AG08396 (cell line): ENCODE measurements at places on chromosomes 12 and 14.

GRCh38 chr12:64395739-64396138, 5.2 kb upstream of the C12orf56 start:
- no peak for DNase-seq

GRCh38 chr14:40003773-40004172, 571.5 kb upstream of the FBXO33 start:
- DNase-seq: no peak

- DNase-seq: no peak
These were observed 15.7 kb downstream of the CLEC4C start for GRCh38 chr12:7731486-7731885.

GRCh38 chr12:102879144-102879763, 37.8 kb downstream of the PAH start:
- peak; percentile 26 for DNase-seq

GRCh38 chr12:104485651-104486362, 29.1 kb downstream of the CHST11 start:
- no peak for DNase-seq

DNA sequence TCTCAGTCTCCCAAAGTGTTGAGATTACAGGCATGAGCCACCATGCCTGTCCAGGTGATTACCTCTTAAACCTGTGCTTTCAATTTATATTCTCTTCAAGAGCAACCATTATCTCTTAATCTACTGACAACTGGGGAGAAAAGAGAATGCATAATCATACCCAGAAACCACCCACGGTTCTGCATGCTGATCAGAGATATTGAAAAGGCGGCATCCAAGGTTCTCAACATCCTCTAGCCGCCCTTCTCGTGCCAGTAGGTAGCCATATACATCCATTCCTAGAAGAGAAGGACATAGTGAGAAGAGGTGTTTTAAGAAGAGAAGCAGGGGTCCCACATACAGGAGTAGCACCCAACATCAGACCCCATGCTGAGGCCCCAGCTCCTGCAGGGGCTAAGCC, 20.8 kb downstream of the ANAPC7 start:
- DNase-seq: no peak

DNA sequence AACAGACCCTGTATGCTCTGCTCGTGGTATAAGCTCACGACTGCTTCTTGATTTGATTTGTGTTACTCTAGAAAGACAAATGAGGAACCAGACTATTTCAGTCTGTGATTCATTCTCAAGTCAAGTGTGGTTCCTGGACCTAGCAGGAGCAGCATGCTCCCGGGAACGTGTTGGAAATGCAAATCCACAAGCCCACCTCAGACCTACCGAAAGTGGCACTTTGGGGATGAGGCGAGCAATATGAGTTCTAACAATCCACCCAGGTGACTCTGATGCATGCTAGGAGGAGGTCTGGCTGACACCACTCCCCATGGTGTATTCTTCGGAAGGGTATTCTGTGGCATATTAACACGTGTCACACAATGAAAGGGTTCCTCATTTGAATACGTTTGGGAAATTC, 59.5 kb upstream of the TMX1 start:
- no peak for DNase-seq

- no peak for DNase-seq
These were observed 37.3 kb upstream of the CAPRIN2 start for GRCh38 chr12:30792085-30792484.

DNA sequence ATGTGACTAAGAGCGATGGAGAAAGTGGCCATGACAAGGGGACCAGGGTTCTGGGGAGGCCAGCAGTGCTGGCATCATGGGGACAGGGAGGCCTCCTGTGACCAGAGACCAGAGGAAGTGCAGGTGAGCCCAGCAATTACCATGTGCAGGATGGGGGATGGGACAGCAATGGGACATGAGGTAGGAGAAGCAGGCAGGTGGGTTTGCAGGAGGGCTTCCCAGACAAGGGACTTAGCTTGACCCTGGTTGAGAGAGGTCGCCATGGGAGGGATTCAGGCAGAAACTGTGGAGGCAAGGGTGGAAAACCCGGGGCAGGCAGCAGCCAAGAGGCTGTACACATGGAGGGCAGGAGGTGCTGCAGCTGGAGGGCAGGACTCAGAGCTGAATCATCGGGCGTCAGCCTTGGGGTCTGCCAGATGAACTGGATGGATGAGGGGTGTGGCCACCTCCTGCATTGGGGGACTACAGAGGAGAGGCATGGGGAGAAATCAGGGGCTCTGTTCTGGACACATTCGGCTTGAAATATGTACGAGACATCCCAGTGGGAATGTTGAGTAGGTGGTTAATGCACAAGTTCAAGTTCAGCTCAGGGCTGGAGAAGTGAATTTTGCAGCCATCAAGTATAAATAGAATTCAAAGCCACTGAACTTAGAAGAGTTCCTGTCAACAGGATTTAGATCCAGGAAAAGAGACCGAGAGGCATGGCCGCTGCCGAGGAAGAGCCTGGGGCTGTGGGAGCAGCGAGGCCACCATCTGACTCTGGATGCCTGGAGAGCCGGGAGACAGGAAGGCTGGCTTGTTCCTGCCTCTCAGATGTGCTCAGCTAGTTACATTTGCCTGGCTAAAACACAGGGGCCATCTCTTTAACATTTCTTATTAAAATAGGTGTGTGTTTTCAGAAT, 36.6 kb downstream of the SFSWAP start:
- DNase-seq: no peak

DNA sequence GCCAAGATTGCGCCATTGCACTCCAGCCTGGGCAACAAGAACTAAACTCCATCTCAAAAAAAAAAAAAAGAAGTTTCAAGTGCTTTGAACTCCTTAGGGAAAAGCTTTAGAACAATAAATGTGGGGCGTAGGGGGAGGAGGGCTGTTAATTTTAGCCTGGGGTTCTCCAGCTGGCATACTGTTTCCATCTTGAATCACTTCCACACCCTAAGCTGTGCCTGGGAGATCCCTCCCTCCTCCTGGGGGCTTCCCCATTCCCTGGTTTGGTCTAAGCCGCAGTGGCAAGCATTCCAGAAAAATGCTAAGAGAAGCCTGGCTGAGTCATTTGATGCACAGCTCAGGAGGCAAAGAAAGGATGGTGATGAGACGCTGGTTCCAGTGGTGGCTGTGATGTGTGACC, 2.3 kb upstream of the ZNF384 start:
- DNase-seq: no peak

DNA sequence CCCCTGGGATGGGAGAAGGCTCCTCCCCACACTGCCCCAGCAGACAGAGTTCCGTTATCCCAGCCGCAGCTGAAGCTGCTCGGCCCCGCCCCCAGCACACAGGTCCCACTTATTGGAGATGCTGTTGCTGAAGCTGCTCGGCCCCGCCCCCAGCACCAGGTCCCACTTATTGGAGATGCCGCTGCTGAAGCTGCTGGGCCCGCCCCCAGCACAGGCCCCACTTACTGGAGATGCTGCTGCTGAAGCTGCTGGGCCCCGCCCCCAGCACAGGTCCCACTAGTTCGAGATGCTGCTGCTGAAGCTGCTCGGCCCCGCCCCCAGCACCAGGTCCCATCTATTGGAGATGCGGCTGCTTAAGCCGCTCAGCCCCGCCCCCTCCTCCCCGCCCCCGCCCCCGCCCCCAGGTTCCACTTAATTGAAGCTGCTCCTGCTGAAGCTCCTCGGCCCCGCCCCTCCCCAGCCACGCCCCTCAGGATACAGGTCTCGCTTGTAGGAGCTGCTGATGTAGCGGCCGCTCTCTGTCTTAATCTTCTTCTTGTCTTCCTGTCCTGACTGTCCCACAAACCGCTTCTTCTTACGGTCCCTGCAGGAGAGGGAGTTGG, 12.0 kb downstream of the CFAP73 start:
- DNase-seq: no peak

- peak; percentile 44 for DNase-seq
These were observed 277.9 kb upstream of the E2F7 start for GRCh38 chr12:77343291-77343690.

- no peak for DNase-seq
These were observed 22.7 kb upstream of the ARID4A start for GRCh38 chr14:58275527-58276190.

GRCh38 chr12:63276537-63277365, 125.8 kb upstream of the AVPR1A start:
- DNase-seq: peak; percentile 12

DNA sequence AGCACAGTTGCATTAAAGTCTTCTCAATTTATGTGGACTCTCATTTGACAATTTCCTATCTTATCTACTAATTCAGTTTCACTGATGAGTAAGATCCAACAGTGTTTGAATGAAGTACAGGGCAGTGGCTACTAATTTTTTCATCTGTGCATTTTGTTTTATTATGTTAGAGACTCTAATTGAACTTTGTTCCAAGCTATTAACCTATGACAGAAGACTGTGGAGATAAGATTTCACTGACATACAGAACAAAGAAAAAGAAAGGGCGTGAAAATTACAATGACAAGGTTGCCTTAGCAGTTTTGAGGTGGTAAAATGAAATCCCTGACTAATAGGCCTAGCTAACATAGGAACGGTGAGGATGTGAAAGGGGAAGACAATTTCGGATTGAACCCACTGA, 153.2 kb upstream of the SOX5 start:
- no peak for DNase-seq

DNA sequence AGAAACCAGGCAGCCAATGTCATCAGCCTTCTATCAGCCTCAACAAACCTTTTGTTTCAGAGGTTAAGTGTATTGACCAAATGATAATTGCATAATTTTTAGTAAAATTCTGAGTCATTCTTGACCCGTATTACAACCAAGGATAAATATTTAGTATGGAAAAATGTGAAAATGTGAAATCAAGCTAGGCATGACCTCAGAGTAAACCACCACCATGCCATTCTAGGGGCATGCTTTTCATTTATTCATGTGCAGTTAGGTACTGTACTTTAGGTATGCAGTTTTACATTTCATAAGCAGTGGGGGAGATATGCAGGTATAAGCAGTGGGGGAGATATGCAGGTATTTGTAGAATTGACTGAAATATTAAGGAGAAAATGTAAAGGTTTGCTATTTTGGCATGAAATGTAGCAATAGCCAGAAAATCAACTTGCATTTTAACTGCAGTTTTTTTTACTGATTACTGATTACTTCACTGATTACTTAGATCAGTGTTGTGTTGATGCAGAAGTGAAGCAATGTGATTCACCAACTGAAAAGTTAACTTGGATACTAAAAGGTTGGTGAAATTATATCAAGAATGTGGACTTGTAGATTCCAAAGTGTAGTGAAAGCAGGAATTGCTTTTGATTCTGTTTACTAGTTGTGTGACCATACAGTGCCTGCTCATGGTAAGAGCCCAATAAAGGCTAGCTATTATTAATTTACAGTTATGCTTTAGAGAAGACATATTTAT, 184.2 kb downstream of the ESR2 start:
- no peak for DNase-seq

DNA sequence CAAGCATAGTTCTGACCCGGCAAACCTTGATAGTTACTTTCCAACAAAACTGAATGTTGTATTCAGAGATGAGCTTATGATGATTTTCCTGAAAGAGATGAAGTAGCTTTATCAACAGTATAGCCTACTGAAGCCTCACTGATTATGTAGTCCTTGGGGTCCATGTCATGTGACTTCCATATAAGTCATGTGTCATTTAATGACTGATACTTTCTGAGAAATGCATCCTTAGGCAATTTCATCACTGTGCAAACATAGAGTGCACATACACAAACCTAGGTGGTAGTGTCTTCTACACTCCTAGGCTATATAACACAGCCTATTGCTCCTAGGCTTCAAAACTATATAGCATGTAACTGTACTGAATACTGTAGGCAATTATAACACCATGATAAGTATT, 28.5 kb upstream of the TUBA1C start:
- DNase-seq: no peak

- no peak for DNase-seq
These were observed 5.8 kb downstream of the ASPG start for GRCh38 chr14:104091061-104091926.

- no peak for DNase-seq
These were observed 34.4 kb upstream of the DYNC1H1 start for GRCh38 chr14:101929946-101930345.

DNA sequence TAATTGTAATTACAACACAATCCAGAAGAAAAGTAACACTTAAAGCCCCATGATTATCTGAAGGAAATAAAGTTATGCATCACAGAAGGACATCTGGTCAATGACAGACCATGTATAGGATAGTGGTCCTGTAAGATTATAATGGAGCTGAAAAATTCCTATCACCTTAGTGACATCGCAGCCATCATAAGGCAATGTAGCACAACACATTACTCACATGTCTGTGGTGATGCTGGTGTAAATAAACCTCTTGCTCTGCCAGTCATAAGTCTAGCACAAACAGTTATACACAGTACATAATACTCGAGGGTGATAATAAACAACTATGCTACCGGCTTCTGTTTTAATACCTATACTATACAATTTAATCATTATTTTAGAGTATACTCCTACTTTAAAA, 11.2 kb downstream of the ATG2B start:
- DNase-seq: no peak

GRCh38 chr14:38605193-38606114, 349.6 kb upstream of the CLEC14A start:
- no peak for DNase-seq

DNA sequence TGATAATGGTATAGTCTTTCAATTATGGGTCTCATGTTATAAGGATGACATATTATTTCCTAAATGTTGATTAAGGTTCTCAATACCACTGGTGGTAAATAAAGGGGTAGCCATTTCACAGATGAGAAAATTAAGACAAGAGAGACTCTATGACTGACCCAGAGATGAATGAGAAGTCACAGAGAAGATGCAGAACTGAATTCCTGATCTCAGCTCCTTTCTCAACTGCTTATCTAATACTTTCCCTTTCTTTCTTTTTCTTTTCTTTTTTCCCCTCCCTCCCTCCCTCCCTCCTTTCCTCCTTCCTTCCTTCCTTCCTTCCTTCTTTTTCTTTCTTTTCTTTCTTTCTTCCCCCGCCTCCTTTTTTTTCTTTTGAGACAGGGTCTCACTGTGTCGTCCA, 8.3 kb upstream of the PTGR2 start:
- DNase-seq: no peak

GRCh38 chr12:92928421-92928961, 604 bp downstream of the EEA1 start:
- peak; percentile 45 for DNase-seq

- DNase-seq: no peak
These were observed 98.2 kb downstream of the ZFP36L1 start for GRCh38 chr14:68694516-68695235.

DNA sequence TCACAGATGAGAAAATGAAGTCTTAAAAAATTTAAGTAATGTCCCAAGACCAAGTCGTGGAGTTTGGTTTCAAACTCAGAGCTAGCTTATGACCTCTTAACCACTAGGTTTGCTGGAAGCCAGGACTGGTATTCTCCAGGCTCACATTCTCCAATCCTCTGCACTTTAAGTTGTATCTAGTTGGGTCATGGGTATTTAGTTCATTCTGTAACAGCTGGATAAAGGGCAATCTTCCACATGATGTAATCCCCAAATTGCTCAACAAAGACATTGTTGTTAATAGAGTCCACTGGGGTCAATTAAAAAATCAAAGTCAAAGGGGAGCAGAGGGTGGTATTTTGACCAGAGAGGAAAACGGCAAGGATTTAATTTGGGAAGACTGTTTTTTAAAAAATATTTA, 17.8 kb upstream of the GAS2L3 start:
- DNase-seq: peak; percentile 9

DNA sequence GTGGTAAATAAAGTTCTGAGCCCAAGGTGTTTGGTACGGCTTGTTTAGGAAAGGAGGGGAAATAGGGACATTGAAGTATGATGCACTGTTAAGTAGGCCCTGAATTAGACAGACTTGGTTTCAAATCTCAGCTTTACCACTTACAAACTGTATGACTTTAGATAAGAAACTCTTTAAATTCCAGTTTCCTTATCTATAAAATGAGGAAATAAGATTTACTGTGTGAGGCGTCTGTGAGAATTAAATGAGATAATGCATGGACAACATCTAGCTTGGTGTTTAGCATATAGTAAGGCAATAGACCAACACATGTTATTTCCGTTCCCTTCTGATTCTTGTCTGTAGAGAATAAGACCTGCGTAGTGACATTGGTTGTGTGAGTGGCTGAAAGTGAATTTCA, 7.0 kb downstream of the NCKAP1L start:
- DNase-seq: no peak
